ENCODE measurements at places on chromosomes 6 and 20.

DNA sequence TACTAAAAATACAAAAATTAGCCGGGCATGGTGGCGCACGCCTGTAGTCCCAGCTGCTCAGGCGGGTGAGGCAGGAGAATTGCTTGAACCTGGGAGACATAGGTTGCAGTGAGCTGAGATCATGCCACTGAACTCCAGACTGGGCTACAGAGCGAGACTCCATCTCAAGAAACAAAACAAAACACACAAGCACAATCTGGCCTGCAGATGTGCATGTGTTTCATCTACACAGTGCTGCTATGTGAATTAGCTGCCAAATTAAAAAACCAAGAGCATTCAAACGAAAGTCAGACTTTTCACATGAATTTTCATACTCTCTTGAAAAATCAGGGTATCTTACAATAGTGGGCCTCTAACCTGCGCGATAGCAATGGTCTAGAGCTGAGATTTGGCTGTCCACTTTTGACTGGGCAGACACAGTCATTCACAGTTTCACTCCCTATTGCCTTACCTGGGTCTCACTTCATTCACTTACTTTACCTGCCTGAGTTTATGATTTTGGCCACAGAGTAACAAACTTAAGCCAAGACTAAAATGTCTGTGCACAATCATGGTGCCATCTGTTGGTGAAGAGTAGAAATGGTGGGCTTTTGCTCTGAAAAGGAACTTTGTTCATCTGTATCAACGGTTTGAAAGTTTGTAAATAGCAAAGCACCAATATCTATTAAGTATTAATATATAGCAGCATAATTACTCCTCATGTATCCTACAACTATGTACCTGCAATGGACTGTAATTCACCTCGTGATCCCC lies 138.5 kb upstream of the UST start:
- no peak overlapping the region for H3K4me3 ChIP-seq
- no peak for DNase-seq
- no peaks in the 10 kb centered on the region for H3K27me3 ChIP-seq
- no peak overlapping the region for H3K27ac ChIP-seq
- H3K36me3 ChIP-seq: no peaks in the 10 kb centered on the region
- H3K4me1 ChIP-seq: no peaks in the 10 kb centered on the region

GRCh38 chr6:161498359-161498758 lies 224.5 kb upstream of the AGPAT4 start:
- H3K27ac ChIP-seq: no peak overlapping the region
- peaks cover under 1% of the 10 kb centered on the region for H3K4me1 ChIP-seq
- DNase-seq: no peak
- no peak overlapping the region for H3K4me3 ChIP-seq

GRCh38 chr6:99364026-99364425 lies 14.6 kb upstream of the FAXC start:
- H3K27me3 ChIP-seq: no peaks in the 10 kb centered on the region
- H3K27ac ChIP-seq: no peak overlapping the region
- DNase-seq: no peak
- no peaks in the 10 kb centered on the region for H3K36me3 ChIP-seq
- no peak overlapping the region for H3K4me3 ChIP-seq

DNA sequence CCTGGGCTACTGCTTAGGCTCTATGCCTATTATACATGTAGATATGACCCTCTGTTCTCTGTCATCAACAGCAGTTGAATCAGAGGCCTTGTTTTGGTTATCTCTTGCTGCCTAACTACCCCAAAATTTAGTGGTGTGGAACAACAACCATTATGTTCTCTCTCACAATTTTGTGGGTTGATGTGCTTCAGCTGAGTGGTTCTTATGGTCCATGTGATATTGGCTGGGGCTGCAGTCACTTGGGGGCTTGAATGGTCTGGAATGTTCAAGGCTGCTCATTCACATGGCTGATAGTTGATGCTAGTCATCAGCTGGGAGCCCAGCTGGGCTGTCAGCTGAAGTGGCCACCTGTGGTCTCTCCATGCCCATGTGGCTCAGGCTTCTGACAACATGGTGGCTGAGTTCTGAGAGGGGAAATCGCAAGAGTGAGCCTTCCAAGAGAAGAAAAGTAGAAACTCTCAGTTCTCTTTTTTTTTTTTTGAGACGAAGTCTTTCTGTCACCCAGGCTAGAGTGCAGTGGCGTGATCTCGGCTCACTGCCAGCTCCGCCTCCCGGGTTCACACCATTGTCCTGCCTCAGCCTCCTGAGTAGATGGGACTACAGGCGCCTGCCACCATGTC lies 47.8 kb downstream of the SHLD1 start:
- H3K27ac ChIP-seq: no peak overlapping the region
- H3K36me3 ChIP-seq: peaks cover 3% of the 10 kb centered on the region
- DNase-seq: no peak
- no peak overlapping the region for H3K4me3 ChIP-seq
- peaks cover 3% of the 10 kb centered on the region for H3K4me1 ChIP-seq

DNA sequence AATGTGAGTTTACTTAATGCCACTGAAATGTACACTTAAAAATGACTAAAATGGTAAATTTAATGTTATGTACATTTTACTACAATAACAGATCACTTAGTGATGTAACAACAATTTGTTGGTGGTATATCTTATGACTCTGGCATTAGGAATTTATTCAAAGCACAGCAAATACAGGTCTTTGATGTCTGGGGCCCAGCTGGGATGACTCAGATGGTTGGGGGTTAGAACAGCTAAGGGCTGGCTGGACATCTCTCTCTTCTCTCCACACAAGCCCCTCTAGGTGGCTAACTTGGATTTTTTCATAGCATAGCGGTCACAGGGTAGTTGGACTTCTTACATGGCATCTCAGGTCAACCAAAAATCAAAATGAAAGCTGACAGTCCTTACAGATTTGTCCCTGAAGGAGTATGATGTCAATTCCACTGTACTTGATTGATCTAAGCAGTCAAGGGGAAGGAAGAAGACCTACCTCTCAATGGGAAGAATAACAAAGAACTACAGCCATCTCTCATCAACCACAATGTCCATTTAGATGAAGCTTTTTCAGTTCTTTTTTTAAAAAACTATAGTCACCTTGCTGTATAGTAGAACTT lies 37.5 kb upstream of the LCA5 start:
- H3K4me3 ChIP-seq: no peak overlapping the region
- no peaks in the 10 kb centered on the region for H3K4me1 ChIP-seq
- no peak for DNase-seq
- no peaks in the 10 kb centered on the region for H3K27me3 ChIP-seq

DNA sequence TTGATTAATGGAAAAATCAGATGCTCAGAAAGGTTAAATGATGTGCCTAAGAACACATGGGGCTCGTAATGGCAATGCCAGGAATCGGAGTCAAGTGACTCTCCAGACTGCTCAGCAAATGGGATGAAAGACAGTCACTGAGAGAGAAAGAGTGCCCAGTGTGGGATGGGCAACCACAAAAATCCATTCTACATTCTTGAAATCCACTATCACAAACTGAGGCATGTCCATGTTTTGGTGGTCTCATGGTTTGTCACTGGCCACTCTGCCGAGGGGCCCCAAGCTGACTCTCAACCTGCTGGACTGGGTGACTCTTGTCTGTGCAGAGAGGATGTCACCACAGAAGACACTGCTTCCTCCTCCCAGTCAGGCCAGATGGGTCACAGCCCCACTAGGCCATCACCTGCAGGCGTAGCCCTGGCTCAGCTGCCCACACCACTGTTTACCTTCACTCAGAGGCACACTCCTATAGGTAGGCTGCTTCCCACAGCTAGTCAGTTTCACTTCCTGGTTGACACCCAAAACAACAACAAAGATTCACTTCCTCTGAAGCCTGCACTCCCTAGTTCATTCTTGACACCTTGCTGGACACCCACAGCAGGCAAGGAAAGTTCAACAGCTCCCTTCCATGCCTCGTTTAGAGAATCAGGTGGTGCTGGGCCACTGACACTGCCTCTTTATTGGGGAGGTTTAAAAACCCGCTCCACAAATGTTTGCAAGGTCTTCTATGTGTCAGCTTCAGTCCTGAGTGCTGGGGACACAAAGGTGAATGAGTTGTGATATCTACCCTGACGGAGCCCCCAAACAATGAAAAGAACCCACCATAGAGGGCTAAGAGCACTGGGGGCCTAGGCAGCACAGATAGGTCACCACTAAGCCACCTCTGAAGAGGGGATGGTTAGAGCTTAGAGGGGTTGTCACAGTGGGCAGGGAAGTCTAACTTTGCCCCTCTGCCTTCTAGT lies 21.7 kb downstream of the MAP1LC3A start:
- H3K36me3 ChIP-seq: peaks cover 21% of the 10 kb centered on the region
- H3K27ac ChIP-seq: no peak overlapping the region
- no peak for DNase-seq
- peaks cover 9% of the 10 kb centered on the region for H3K4me1 ChIP-seq
- no peaks in the 10 kb centered on the region for H3K27me3 ChIP-seq

DNA sequence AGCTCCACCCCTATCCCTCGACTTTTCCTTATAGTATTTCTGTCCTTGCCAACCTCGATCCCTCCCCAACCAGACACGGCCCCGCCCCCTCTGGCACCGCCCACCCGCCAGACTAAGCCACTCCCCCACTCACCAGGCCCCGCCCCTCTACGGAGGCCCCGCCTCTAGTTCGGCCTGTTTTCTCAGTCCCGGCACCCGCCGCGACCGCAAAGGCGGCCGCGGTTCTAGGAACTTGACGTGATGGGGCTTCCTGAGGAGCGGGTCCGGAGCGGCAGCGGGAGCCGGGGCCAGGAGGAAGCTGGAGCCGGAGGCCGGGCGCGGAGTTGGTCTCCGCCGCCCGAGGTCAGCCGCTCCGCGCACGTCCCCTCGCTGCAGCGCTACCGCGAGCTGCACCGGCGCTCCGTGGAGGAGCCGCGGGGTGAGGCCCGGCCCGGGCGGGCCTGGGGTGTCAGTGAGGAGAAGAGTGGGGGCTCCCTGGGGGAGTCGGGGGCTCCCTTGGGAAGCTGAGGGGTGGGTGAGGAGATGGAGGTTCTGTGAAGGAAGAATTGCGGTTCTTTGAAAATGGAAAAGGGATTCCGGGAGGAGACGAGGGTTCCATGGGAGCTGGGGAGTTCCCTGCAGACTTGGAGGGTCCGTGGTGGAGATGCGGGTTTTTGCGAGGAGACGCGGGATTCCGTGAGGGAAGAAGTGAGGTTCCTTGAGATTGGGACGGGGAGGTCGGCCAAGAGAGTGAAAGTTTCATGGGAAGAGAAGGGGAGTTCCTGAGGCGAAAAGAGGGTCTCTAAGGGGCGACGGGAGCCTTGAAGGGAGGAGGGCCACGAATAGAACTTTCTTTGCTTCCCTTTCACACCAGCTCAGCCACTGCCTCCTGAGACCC lies at the start of gene ACSS2:
Gene ACSS2, plus strand, starts transcription at position 207 of the 877 bp plus-strand sequence. Its CDS starts 34 bp downstream, at position 241.
- H3K4me3 ChIP-seq: peak within 1 kb of the TSS; percentile 78
- peaks cover 47% of the 10 kb centered on the region for H3K4me1 ChIP-seq
- peaks cover 5% of the 10 kb centered on the region for H3K27me3 ChIP-seq
- H3K27ac ChIP-seq: peak within 1 kb of the TSS; percentile 55

GRCh38 chr20:24470746-24471582 lies 1.5 kb downstream of the SYNDIG1 start:
- H3K4me1 ChIP-seq: peaks cover 31% of the 10 kb centered on the region
- no peak for DNase-seq
- H3K27me3 ChIP-seq: peaks cover 32% of the 10 kb centered on the region
- H3K27ac ChIP-seq: no peak overlapping the region
- H3K4me3 ChIP-seq: peak overlapping the region; percentile 30
- H3K36me3 ChIP-seq: no peaks in the 10 kb centered on the region

DNA sequence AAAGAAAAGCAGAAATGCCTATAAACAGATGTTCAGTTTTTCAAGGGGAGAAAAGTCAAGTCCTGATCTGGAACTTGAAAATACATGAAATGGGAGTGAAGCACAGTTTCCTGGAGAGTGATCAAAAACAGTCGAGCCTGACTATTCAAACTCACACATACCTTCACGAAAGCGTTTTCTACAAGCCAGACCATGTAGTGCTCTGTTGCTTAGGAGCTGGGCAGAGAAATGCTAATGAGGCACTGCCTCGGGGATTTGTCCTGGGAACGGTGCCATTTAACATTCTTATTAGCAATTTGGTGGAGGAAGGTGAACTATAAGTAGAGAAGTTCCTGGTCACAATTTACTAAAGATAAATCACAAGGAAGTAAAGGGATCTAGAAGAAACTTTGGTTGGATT lies 5.9 kb downstream of the NHSL1 start:
- no peak overlapping the region for H3K4me3 ChIP-seq
- no peaks in the 10 kb centered on the region for H3K27me3 ChIP-seq

- H3K4me1 ChIP-seq: peaks cover 36% of the 10 kb centered on the region
- H3K36me3 ChIP-seq: no peaks in the 10 kb centered on the region
- no peak overlapping the region for H3K27ac ChIP-seq
Observed at GRCh38 chr20:23048283-23049200, 930 bp downstream of the THBD start.

- peaks cover 7% of the 10 kb centered on the region for H3K27me3 ChIP-seq
- H3K36me3 ChIP-seq: no peaks in the 10 kb centered on the region
- no peak within 1 kb of the TSS for H3K27ac ChIP-seq
Observed at GRCh38 chr6:25652007-25652515, at the start of gene SCGN. TSS of gene SCGN (plus strand) at chr6:25652215. CDS start at chr6:25652404, 189 bp downstream.

GRCh38 chr20:61936701-61937131 lies 129.0 kb downstream of the TAF4 start:
- H3K4me3 ChIP-seq: no peak overlapping the region
- no peaks in the 10 kb centered on the region for H3K4me1 ChIP-seq
- no peaks in the 10 kb centered on the region for H3K27me3 ChIP-seq
- H3K36me3 ChIP-seq: no peaks in the 10 kb centered on the region

- DNase-seq: no peak
- no peaks in the 10 kb centered on the region for H3K36me3 ChIP-seq
- no peaks in the 10 kb centered on the region for H3K27me3 ChIP-seq
- H3K4me3 ChIP-seq: no peak overlapping the region
- no peaks in the 10 kb centered on the region for H3K4me1 ChIP-seq
- H3K27ac ChIP-seq: no peak overlapping the region
Observed at GRCh38 chr20:23684261-23684660, 4.6 kb downstream of the CST4 start.

DNA sequence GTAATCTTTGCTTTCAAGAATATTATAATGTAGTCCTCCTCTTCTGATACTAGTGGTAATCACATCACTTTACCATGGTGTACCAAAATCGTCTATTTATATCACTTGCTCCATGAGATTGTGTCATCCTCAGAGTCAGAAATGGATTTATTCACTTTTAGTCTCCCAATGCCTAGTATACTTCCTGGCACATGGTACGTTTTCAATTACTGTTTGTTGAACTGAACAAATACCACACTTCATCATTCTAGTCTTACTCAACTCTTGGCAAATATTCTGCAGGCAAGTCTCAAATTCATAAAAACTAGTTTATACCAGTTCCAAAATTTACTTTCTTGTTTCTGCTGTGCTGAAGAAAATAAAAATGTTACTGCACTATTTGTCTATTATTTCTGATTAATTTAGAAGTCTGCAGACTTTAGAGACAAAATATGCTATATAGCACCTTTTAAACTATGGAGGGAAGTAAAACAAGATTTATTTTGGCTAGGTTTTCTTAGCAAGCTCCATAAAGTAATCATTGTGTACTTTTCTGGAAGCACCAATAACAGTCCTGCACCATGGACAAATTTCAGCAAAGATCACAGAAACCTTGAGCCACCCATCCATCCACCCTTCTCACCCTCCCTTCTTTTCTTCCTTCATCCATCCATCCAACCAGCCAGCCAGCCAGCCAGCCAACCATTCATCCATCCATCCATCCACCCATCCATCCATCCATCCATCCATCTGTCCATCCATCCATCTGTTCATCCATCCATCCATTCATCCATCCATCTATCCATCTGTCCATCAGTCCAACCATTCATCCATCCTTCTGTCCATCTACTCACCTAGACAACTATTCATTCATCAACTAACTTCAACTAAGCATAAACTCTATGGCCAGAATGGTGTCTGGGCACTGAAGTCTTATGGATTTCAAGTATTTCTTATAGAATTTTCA lies 102.1 kb upstream of the STMND1 start:
- H3K4me3 ChIP-seq: no peak overlapping the region
- H3K27me3 ChIP-seq: no peaks in the 10 kb centered on the region
- no peaks in the 10 kb centered on the region for H3K36me3 ChIP-seq
- H3K27ac ChIP-seq: no peak overlapping the region
- no peak for DNase-seq
- H3K4me1 ChIP-seq: no peaks in the 10 kb centered on the region
